IPS-NIHi11 (cell line): ENCODE measurements at places on chromosomes 7 and 10.
A peak's percentile ranks its signal among the peaks of the same experiment; 100 is the strongest.

DNA sequence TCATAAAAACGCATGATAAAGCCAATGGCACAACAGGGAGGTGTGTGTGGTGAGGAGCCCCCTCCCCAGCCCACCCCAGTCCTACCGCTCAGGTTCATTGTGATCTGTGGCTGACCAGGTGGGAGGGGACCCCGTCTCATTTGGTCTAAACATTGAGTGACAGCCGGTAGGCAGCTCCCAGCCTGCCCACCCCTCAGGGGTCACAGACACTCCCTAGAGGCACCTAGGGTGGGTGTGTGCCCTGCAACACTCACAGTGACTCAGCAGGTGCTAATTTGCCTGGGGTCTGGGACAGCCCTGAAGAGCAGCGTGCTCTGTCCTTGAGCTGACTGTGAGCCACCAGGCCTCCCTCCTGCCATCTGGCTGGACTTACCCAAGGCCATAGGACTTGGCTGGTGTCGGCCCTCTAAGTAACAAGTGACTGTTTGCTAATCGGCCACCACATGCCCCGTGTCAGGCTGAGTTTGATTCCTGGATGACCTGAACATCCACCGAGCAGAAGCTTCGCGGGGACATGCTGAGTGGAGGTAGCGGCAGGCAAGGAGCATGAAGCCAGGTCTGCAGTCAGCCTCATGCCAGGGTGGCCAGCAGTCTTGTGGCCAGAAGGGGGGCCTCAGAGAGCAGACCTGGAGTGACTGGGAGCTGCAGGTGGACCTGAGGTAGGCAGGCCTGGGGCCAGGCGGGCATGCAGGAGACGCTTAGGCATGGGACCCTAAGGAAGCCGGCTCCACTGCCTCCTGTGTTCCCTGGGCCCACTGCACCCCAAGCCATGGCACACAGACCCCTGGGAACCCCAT is 282.3 kb upstream of the SHH start:
- no peak for DNase-seq

GRCh38 chr10:33067481-33067880 is 109.5 kb upstream of the ITGB1 start:
- DNase-seq: no peak

DNA sequence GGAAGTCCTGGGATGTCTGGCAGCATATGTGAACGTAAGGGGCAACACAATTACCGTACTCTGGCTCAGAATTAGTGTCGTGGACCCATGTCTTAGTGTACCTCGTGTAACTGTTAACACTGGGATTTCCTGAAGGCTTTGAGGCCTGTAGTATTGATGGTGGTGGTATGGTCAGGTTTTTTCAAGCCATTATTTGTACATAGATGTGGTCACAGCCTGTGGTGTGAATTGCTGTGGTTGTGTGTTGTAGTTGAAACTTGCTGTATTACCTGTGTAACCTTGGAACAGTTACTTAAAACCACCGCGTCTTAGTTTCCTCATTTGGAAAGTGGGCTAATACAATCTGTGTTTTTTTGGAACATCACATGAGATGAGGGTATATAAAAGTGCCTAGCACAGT is 5.3 kb downstream of the EXOC4 start:
- DNase-seq: no peak

- peak; percentile 77 for DNase-seq
Observed at GRCh38 chr10:21336476-21337170, 188.9 kb downstream of the SKIDA1 start.

DNA sequence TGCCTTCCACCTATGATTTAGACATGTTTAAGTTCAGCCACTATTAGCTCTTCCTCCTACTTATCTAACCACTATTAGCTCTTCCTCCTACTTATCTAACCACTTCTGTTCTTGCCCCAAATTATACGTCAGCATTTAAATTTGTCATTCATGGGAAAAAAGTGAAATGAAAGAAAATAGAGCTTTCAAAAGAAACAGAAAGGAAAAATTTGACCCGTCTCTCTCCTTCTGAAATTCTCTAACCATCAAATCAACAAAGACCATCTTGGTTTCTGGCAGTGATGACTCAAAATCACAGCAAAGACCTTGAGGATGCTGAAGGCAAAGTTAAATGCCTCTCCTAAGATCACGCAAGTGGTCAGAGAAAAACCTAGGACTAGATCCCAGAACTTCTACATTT is 2.6 kb downstream of the LIPA start:
- no peak for DNase-seq

GRCh38 chr10:121070275-121071070 is 219.3 kb downstream of the WDR11 start:
- peak; percentile 64 for DNase-seq

DNA sequence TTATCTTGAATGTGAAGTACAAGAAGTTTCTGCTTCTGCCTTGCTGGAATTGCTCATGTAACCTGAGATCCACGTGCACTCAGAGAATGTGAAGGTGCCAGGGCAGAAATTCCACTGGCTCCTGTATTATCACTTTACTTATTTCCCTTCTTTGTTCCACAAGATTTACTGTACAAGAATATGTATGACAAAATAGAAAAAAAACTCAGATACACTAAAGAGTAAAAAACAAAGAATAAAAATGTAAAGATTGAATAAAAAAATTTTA is 43.0 kb downstream of the PLCE1 start:
- DNase-seq: peak; percentile 28

GRCh38 chr7:114784177-114784576 is 137.7 kb upstream of the MDFIC start:
- no peak for DNase-seq

- DNase-seq: no peak
Observed at GRCh38 chr10:75755528-75755927, 324.1 kb downstream of the LRMDA start.

DNA sequence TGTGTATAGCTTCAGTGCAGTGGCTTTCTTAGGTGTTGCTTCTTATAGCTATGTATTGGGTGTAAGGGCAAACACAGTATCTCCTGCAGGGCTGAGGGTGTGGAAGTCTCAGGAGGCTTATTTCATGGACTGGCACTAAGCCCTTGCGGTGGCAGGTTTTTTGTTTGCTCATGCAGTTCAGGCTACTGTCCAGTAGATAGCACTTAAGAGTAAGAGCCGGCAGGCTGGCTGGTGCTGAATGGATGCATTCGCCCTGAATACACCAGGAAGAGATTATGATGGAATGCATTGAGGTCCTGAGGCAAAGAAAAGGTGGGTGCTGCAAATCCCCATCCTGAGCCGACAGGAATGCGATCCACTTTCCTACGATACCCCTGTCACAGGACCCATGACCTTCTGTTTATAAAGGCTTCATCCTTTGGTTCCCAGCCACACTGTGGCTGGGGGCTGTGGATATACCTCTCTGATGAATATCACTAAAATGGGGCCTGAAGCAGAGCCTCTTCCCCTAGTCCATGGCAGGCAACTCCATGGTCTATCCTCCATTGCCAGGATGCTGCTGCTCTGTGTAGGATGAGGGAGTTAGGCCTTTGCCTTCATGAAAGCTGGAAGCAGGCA is 44.9 kb downstream of the ANXA8 start:
- peak; percentile 82 for DNase-seq

DNA sequence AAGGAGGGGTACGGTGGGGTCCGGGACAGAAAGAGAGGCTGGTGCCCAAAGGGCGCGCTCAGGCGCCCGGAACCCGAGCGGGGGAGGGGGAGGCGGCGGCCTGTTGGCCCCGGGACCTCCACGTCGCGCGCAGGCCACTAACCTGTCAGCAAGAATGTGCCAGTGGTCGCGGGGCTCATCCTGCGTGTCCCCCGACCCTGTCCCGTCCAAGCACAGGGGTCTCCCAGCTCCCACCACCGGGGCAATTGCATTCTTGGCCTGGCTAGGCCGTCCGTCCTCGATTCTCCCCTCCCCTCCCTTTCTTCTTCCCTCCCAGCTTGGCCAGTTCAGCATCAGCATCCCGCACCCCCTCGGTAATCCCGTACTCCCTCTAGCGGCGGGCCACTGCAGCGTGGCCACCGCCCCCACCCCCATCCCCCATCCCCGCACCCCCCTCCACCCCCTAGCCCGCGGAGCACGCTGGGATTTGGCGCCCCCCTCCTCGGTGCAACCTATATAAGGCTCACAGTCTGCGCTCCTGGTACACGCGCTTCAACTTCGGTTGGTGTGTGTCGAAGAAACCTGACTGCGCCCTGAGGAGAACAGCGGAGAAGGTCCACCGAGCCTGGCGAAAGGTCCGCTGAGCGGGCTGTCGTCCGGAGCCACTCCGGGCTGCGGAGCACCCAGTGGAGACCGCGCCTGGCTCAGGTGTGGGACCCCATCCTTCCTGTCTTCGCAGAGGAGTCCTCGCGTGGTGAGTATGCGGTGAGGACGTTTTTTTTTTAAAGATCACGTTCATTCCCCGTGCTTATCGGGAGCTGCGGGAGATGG is at the start of gene SGCE:
Gene SGCE, minus strand, starts transcription at position 286 of the 810 bp plus-strand sequence. Its CDS starts 35 bp downstream, at position 251.
- DNase-seq: peak; percentile 73

GRCh38 chr7:151954866-151955820 is 1.1 kb upstream of the GALNTL5 start:
- no peak for DNase-seq

DNA sequence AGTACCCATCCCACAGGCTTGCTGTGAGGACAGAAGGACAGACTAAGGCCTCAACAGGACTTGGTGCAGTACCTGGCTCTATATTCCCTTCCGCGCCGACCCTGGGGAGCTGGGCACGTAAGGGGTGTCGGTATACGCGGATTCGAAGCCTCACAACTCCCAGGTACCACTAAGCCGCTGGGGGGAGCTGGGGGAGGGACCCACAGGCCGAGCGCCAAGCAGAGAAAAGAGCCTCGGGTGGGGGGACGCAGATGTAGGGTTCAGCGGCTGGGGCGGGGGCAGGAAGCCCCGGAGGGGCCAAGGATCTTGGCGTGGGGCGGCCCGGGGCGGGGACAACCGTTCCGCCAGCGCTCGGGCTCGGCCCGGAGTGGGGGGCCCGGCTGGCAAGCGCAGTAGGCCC is 126.4 kb upstream of the ZNF746 start:
- peak; percentile 35 for DNase-seq

DNA sequence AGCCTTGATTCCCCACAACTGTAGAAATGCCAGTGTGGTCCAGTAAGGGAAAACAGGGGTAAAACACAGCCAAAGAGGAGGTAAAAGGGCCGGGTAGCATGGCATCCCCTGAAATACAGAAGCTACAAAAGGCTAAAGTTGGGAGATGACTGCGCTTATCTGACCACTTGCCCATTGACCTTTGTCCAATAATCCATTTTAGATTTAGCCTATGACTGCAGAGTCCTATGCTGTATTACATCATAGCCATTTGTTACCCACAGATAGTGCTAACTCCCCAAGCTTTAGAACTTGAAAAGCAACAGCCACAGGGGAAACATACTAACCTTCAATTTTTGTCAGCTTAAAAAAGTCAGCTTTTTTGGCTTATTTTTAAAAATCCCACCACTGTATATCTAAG is 26.2 kb downstream of the MTPN start:
- no peak for DNase-seq

DNA sequence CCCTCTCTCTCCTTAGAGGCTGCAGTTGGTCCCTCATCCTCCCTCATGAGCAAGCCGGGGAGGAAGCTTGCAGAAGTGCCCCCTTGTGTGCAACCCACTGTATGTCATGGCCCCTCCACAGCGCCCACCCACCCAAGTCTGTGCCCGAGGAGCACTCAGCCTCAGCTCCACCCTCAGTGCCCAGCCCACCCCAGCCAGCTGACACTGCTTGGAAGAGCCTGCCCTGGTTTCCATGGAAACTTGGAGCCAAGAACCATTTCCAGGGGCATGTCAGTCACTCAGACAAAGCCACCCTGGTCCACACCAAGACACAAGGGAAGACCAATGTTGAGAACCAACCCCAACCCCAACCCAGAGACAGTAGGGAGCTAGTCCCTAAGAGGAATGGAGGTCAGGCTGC is 79.5 kb downstream of the PAX2 start:
- no peak for DNase-seq

DNA sequence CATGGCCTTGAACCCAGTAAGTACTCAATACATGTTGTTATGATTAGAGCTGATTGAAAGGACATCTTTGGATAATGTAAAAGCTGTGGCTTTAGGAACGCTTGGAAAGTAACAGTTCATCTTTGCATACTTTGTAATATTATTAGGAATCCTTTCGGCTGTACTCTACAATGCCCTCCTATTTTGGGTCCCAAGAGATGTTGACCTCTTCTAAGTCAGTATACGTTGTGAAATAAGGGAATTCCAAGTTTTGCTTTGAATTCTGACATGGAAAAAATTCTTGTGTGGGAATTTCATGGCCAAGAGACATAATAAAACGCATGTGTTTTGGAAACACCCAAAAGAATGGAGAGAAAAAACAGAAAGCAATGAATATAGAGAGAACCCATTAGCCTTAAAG is 7.7 kb downstream of the AGR3 start:
- no peak for DNase-seq

- DNase-seq: peak; percentile 56
Observed at GRCh38 chr10:14953424-14954000, 384 bp downstream of the DCLRE1C start.

DNA sequence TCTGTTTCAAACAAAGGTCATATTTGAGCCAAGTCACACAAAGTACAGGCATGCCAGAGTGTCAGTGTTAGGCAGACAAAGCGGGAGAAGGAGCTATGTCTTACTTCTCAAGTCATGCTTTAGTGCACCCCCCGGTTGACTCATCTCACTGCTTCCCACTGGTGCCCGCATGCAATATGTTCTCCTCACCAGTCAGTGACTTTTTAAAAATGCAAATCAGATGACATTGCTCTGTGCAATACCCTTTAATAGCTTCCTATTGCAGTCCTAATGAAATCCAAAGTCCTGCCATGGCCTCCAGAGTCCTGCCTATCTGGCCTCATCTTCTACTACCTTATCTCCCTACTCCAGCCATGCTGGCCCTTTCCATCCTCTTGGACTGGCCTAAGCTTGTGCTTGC is 429.1 kb downstream of the ACTR3B start:
- no peak for DNase-seq

GRCh38 chr10:51389415-51390321 is 309.7 kb downstream of the CSTF2T start:
- peak; percentile 70 for DNase-seq

GRCh38 chr10:125208854-125209565 is 48.6 kb upstream of the CTBP2 start:
- no peak for DNase-seq

GRCh38 chr7:30420662-30421061 is 57.9 kb downstream of the NOD1 start:
- no peak for DNase-seq

GRCh38 chr7:132575982-132576720 is at the start of gene PLXNA4:
Gene PLXNA4, minus strand, starts transcription at chr7:132576470. Its CDS starts 67,777 bp downstream, at chr7:132508693.
- DNase-seq: peak; percentile 32

DNA sequence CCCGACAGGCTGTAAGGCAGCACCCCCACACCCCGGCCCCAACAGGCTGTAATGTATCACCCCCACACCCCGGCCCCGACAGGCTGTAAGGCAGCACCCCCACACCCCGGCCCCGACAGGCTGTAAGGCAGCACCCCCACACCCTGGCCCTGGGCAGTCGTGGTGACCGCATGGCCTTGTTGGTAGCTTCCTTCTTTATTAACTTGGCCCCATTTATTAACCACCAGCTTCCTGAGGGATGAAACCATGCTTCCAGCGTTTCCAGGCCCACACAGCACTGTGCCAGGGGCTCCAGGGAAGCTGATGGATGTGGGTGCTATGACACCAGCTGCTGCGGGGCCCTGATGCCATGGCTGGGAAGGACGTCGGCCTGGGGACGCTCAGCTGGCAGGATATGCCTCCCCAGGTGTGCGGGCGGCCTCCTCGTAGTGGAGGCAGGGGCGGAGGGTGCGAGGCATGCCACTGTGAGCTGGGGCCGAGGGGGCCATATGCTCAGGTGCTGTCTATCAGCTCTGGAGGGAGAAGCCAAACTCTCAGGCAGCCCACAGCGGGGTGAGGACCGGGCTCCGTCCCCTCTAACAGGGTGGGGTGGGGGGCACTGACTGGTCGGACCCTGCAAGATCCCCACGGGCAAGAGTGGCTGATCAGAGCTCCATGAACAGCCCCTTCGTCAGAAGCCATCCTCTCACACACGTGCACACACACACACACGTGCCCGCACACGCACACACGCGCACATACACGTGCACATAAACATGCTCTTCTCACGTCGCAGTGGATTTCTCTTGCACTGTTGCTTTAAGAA is 311.0 kb downstream of the PTPRN2 start:
- no peak for DNase-seq
